Stimulated activated CD8-positive, alpha-beta memory T cell treated with anti-CD3 and anti-CD28 coated beads, Interleukin-7, amount 100 ng/mL, for 48 hours (primary cell): ENCODE measurements at places on chromosomes 6 and 20.

DNA sequence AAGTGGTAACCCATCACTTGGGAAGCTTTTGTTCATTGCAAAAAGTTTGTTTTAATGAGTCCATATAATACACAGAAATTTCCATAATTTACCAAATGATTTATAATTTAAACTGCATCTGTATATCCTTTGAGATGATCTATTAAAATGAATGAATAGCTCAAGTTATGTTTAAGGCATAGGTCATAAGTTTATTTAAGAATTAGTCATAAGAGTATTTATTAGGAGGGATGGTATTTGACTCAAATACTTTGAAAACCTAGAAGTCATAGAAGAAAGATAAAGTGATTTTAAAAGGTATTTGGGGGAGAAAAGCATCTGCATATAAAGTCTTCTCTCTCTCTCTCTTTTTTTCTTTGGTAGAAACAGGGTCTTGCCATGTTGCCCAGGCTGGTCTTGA lies 388.5 kb downstream of the CDKAL1 start:
- DNase-seq = no peak

- no peak for DNase-seq
Measured at GRCh38 chr6:51289041-51289440, 470.4 kb downstream of the TFAP2B start.

- DNase-seq = no peak
Measured at GRCh38 chr6:136446579-136447187, 103.5 kb downstream of the MAP7 start.

GRCh38 chr20:36770680-36771079 lies 2.9 kb downstream of the DSN1 start:
- no peak for DNase-seq

GRCh38 chr6:78476561-78476960 lies 390.8 kb upstream of the IRAK1BP1 start:
- DNase-seq = no peak

DNA sequence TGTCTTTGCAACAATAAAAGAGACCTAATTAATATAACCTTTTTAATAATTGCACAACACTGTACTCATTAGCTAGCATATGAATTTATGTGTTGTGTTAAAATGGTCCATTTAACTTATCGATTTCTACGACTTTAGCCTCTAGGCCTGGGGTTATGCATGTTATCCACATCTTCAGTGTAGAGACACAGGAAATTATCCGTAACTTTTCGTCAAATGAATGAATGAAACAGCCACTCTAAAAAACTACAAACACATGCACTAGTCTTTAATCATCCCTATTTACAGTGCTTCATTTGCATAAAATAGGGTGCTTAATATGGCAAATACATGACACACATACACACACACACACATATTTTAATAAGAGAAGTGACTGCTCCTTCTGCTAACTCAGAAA lies 22.3 kb upstream of the LMBRD1 start:
- DNase-seq = no peak

DNA sequence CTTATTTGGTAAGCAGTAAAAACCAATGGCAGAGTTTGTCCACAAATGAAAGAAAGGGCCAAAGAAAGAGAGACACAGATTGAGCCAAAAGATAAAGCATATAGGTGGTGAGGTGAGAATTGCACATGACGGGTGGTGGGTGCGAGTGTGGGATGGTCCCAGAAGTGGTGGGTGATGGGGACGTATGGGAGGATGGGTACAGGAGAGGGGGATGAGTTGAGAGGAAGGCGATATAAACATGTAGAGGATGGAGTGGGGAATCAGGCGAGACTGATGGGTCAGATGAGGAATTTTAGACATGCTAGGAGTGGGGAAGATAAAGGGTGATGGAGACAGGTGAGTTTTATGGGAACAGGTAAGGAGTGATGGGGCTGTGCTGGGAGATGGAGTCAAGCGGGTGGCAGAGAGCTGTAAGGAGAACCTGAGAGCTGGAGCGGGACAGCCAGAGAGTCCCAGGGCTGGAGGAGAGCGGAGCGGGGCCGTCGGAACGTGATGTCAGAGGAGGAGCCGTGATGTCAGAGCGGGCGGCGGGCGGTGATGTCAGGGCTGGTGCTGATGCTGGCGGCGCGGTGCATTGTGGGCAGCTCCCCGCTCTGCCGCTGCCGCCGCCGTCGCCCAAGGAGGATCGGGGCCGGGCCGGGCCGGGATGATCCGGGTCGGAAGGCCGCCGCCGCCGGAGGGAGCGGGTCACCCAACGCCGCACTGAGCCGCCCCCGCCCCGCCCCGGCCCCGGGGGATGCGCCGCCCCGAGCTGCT lies at the start of gene TTBK1:
TTBK1 (plus strand) TSS at position 574 of the 756 bp plus-strand sequence. CDS start 3,180 bp downstream, outside the sequence.
- DNase-seq = no peak

GRCh38 chr20:25000268-25000801 lies 7.8 kb upstream of the APMAP start:
- DNase-seq = no peak
